Right lung (tissue), 10 donors: ENCODE measurements at places on chromosomes 7 and 10. TPM values are rescaled to one million over a fixed set of nuclear protein-coding genes. Genes with fewer than 3 reads are reported as not detected.

DNA sequence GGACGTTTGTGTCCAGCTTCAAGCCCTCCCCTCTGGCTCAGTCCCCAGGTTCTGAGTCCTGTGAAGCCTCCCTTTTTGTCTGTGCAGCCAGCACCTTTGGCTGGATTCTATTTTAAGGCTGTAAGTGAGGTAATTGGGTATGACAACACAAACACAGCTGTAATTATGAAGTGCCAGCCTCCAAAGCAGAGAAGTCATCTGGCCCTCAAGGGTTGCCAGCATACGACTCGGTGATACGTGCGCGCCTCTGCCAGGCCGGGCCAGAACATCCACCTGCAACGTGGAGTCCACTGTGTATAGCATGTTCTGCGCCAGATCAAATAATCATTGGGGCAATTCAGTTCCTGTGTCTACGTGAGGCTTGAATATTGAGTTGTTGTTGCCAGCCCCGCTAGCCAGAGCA is 6.7 kb upstream of the FAM180A start:
- DNase-seq, result no peak

The GALNT17 gene
- 10.7 TPM for polyA plus RNA-seq

- DNase-seq, result no peak
Measured at GRCh38 chr7:6171532-6172223, 100.7 kb downstream of the CYTH3 start.

DNA sequence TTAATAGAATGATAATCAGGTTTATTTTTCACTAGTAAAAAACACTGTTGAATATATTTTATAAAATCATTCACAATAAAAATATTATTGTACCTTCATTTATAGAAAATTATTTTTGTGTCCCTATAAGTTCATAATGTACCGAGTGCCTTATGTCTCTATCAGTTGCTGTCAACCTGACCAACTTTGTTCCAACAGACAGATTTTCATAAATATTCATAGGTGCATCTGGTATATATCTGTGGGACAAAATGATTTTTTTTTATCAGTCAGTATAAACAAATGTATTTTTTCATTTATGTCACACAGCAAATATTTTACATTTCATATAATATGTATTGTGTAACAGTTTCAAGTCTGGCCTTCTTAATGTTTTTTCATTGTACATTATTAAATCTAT is 195.9 kb downstream of the HGF start:
- no peak for DNase-seq

The SH2D4B gene
- polyA plus RNA-seq, result 0.22 TPM

GRCh38 chr10:1123972-1124371 is 67.8 kb downstream of the WDR37 start:
- DNase-seq, result no peak

DNA sequence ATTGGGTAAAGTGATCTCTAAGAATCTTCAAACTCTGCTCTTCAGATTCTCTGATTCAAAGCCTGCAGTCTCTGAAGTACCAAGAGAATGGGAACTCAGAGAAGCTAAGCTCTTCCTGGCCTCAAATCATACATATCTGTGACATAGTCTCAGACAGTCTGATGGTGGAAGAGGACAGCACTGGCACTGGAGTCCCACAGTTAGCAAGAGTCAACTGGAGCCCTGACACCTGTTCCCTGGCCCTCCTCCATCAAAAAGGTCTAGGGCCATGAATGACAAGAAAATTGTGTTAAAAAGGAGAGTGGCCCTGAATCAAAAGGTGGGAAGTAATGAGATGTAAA is 37.7 kb downstream of the PRSS2 start:
- DNase-seq, result no peak

GRCh38 chr7:123535517-123535916 is 1.1 kb upstream of the IQUB start:
- no peak for DNase-seq

DNA sequence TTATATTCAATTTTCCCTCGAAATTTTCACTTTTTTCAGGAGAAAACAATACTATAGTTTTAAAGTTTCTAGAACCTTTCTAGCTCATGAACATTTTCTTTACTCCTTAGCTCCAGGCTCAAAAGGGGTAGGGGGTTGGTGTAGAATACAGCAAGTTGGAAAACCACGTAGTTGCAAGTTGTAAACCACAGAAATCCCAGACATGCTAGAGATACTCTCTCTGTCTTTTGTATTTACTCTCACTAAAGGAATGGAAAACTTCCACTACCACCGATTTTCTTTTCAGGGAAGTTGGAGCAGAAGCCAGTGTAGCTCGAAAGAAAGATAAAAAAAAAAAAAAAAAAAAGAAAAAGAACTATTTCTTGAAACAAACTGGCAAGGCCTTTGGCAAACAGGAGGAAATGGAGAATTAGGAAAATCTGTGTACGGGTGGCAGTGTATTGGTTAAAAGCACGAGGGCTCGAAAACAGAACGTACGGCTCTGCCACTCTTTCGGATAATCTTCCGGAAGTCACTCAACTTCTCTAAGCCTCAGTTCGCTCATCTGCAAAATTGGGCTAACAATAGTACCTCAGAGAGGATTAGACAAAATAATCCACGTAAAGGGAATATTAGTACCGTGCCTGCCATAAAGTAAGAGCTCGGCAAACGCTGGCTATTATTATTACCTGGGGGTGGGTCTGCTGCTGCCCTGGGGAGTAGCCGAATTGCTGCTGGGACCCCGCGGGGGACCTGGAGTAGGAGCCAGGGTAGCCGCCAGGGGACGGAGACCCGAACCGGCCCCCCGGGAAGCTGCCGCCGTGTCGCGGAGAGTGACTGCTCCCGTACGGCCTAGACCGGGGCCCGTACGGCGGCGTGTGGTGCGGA is 628 bp downstream of the MPLKIP start:
- peak; percentile 1 for DNase-seq
